CD8-positive, alpha-beta T cell (primary cell): ENCODE measurements at places on chromosomes 3 and 15. TPM values are rescaled to one million over a fixed set of nuclear protein-coding genes. Genes with fewer than 3 reads are reported as not detected.

The NR1I2 gene
- total RNA-seq: not detected

The UNC45A gene
- 21.0 TPM for total RNA-seq

The C3orf80 gene
- not detected for total RNA-seq

The AMT gene
- 9.4 TPM for total RNA-seq

The CLDN18 gene
- total RNA-seq: not detected

The CPNE4 gene
- total RNA-seq: not detected

The LYSMD2 gene
- total RNA-seq: 18.9 TPM
